Fibroblast of skin of scalp (primary cell): ENCODE measurements at places on chromosomes 4 and X.

GRCh38 chrX:40146262-40147125 is 48.7 kb upstream of the BCOR start:
- DNase-seq = peak; percentile 44

GRCh38 chr4:25021216-25021615 is 9.5 kb downstream of the LGI2 start:
- DNase-seq = no peak

DNA sequence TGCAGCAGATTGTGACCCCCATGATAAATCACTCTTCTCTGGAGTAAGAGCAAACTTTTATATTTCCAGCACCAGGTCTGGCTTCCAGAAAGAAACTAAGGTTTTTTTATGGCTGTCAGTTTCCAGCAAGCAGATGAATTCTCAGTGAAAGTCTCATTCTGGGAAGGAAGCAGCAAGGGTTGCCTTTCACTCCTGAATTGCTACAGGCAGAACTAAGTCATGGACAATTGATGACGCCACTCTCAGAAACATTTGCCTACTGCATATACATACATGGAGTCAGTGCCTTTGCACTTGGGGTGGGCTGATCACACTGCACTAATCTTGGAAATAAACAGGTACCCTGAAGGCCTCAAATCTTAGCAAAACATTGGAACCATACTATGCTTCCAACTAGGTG is 80.0 kb downstream of the IL21 start:
- no peak for DNase-seq

DNA sequence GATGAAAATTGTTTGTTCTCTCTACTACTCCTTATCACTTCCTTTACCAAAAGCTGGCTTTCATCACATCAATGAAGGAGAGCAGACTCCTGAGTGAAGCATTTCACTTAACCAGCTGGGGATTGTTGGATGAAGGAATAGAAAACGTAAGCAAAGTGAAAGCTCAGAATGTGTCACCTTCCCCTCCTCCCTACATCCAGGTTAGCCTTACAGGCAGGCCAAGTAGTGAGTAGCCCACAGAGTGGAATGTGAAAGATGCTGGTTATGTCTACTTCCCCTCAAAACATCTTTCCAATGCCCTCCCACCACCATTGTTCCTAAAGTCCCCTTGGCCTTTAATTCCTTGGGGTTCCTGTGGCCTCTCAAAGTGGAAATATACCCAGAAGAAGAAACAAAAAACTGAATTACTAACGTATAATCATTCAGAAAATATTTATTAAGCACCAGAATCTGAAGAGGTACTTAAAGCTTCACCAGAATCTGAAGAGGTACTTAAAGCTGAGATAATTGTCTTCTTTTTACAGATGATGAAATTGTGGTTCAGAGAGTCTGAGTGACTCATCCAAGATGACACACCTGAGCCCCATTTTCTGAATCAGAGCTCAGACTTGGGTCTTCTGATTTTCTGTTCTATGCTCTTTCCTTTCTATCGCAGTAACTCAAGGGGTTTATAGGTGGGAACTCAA is 6.5 kb downstream of the P2RY4 start:
- DNase-seq = no peak

DNA sequence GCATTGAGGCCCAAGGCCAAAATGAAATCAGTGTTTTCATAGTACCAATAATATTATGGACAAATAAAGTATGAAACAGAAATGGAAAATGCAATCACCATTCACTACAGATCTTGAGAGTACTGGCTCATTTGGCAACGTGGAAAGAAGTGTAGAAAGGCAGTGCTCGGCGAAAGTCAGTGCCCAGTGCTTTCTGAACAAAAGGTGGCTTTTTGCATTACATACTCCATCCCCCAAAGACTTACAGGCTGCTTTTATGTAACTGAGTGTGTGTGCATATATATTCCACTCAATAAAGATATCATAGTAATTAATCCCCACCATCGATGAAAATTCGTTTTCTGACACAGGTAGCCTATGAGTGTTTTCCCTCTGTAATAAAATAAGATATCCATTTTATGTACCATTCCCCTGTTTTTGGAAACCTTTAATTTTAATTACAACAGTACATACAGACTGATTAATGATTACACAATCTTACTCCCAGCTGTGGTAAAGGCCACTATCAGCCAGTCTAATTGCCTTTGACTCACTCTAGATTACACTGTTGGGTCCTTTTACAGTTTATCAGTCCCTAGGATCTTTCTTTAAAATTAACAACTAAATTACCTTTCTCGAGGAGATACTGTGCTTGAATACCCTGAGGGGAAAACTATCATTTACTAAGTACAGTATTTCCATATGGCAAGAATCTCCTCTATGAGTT is 65.9 kb downstream of the MAD2L1 start:
- DNase-seq = no peak

GRCh38 chrX:2324151-2324550 is 176.6 kb downstream of the DHRSX start:
- no peak for DNase-seq

DNA sequence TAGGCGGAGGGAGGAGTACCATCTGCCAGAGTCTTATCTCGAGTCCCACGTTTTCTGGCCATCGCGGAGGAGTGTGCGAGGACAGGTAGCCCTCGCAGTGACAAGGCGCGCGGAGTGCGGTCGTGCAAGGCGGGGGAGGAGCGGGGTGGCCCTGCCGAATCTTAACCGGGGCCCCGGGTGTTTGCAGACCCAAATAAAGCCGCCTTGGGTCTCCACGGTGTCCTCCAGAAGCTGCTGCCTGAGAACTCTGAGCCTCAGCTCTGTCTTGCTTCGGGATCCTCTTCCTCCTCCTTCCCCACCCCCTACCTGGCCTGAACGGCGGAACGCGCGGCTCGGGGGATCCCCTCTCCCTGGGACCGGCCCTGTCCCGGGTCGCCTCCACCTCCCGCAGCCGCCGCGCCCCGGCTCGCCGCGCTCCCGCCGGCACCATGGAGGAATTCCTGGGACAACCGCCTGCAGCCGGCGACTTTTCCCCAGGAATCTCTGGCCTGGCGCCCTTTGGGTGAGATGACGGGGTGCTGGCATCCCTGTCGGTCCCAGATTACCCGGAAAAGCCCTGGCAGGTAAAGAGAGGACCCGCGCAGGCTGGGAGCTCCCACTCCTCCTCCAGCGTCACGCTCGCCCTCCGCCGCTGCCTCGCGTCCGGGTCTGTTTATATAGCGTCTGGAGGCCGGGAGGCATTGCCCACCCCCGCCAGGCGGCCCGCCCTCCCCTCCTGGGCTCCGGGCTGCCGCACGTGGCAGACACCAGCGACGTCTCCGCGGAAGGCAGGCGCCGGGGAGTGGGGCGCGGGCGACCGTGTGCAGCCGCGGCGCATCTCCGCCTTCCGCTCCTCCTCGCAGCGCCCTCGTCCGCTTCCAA is at the start of gene GALNTL6:
Gene GALNTL6, plus strand, starts transcription at position 740 of the 861 bp plus-strand sequence.
- peak; percentile 29 for DNase-seq

DNA sequence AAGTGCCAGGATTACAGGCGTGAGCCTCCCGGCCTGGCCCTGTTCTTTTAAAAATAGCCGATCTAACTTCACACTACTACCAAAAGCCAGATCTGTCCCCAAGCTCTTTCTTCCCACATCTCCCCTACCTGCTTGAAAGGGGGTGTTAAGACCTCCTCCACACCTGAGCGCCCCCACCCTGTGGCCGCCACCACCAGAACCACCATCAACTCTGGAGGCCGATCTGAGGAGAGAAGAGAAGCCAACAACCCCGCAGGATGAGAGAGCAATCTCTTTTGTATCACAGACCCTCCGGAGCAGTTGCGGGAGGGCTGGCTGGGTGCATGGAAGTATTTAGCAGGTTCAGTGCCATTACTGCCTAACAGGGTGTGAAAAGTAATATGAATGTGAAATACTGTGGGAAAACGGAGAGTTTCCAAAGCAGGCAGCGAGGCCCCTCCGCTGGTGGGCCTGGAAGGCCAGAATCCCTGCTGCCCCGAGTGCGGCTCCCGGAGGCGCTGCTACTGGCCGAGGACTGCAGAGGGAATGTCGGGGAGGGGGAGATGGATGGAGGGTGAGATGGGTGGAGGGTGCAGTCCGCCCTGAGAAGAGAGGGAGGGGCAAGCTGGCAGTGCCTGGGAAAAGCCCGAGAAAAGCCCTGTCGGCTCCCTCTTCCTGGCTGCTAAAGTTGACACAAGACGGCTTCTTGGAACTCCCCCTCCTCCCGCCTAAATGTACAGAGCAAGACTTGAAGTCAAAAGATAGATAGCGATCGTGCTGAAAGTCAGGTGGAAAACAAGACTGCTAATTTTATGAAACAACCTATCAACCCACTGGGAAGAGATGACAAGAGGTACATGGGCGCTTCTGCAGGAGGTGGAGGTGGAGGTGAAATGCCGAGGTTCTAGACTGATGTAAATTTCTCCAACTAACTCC is 22.3 kb downstream of the HAND2 start:
- DNase-seq = no peak

DNA sequence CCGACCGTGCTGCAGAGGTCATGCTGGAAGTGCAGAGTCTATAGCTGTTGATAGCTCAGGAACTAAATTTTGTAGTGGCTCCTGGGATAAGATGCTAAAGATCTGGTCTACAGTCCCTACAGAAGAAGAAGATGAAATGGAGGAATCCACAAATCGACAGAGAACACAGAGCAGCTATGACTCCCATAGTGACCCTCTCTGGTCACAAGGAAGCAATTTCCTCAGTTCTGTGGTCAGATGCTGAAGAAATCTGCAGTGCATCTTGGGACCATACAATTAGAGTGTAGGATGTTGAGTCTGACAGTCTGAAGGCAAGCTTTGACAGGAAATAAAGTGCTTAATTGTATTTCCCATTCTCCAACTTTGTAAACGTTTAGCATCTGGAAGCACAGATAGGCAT is 8.8 kb downstream of the MANBA start:
- DNase-seq = no peak

DNA sequence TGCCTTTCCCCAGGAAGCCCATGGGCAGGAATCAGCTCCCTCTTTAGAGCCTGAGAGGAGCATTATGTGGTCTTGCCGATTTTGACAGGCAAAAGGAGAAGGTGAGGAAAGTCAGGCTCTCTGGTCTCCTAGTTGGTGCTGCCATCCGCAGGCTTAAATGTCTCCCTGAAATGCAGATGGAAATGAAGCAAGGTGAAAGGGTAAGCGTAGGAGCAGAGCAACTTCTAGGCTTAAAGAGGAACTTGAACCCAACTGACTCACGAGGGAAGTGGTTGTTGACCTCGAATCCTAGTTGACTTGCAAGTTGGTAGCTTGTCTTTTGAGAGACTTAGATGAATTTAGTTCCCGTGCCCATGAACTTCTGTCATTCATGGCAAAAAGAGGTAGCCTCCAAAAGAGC is 205.9 kb downstream of the PTTG2 start:
- DNase-seq = no peak

GRCh38 chrX:40262157-40263013 is 164.6 kb upstream of the BCOR start:
- DNase-seq = peak; percentile 82

- no peak for DNase-seq
Observed at GRCh38 chr4:172666711-172667368, 501.8 kb upstream of the GALNT7 start.

GRCh38 chrX:115913575-115913974 is 257.0 kb upstream of the AGTR2 start:
- DNase-seq = no peak

DNA sequence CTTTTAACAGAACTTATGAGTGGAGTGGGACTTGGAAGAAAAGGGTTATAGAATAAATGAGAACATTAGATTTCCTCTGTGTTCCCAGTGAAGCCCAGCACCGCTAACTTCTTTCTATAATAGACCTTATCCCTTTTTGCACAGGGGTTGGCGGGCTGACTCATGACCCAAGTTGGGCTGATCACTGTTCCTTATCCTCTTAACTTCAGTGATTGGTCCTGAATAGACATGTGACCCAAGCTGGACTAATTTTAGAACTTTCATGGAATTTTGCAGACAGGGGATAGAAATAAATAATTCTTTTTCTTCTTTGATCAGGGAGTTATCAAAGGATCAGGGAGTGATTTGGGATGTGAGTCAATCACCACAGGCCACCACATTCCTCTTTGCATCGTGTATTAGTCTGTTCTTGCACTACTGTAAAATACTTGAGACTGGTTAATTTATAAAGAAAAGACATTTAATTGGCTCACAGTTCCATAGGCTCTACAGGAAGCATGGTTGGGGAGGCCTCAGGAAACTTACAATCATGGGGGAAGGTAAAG is 75.9 kb downstream of the UCHL1 start:
- DNase-seq = peak; percentile 21

GRCh38 chr4:121873604-121874003 is 3.3 kb upstream of the BBS7 start:
- peak; percentile 21 for DNase-seq

GRCh38 chr4:74932832-74933561 is at the start of gene PARM1:
PARM1 (plus strand) TSS chr4:74933116; CDS start chr4:74933328, 212 bp downstream.
- DNase-seq = peak; percentile 67

- no peak for DNase-seq
Observed at GRCh38 chrX:77917294-77917933, 6.9 kb downstream of the ATP7A start.

DNA sequence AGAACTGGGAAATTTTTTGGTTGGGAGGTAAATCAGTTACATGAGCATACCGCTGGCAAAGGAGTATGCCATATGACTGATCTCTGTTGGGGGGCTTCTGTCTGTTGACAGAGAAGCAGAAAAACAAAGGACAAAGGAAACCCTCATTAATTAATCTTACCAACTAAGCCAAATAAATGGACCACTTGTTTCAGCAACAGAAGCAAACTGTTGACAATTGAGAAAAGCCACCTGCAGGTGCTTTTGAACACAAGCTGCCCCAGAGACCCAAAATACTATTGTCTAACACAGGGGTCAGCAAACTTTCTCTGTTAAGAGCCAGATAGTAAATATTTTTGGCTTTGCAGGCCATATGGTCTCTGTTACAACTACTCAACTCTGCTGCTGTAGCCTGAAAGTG is 7.0 kb upstream of the FRYL start:
- no peak for DNase-seq

DNA sequence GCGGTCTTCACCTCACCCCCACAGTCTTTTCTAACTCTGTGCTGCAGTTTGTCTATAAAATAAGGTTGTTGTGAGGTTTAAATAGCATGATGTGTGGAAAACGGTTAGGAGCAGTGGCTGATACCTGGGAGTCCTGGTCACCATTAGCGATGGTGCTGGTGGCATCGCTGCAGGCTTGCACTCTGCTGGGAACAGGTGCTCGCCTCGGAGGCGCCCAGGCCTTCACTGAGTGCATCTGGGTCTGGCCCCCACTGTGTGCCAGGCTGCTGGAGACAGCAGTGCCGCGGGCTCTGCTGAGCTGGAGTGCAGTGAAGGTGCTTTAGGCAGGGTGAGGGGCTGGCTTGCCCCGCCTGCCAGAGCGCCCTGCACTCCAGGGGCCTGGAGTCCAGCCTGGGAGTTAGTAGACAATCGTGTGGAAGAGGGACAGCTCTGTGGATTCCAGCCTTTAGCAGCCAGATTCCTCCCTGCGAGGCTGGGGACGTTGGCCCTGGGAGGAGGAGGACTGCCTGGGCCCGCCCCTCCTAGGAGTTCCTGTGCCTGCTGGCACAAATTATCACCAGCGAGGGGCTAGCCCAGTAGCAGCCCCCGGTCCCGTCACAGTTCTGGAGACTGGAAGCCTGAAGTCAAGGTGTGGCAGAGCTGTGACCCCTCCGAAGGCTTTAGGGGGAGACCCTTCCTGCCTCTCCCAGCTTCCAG is 7.3 kb downstream of the RGS12 start:
- DNase-seq = no peak

- no peak for DNase-seq
Observed at GRCh38 chr4:148425327-148426110, 16.7 kb downstream of the NR3C2 start.
